ENCODE measurements at places on chromosomes 12 and 14.

DNA sequence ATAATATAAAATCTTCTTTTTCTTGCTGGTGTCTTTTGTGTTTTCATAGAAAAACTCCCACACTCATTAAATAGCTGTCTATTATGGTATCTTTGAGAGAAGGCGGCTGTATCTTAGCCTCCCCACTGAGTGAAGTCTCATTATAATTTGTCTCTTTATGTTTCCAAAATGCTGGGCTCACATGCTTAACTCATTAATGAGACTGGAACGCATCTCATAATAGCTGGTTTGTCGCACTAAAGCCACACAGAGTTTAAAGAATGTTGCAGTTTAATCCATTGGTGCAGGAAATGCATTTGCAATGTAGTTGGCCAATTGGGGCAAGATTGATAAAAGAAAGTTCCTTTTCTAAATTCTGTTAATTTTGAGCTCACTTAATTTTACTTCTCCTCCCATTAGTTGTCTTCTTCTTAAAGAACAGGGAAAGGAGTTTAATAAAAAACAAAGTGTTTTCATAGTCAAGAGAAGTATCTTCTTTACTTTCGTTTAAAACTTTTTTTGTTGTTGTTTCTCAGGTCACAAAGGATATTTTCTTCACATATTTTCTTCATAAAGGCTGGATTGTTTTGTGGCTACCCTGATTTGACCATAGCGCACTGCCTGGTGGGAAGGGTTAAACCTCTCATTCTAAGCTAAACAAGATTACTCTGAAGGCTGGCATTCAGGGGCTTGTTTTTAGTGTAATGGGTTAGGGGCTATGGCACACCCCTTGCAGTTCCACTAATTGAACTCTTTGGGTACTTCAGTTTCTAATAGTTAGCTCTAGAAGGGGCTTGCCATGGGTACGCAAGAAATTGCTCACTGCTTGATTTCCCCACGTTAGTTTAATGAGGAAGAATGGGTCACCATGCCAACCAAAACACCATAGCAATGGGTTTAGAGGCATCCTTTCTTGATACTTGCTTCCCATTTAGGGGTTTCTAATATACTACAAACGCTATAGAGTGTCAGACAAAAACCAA lies 197.0 kb downstream of the TMTC2 start:
- no peak for DNase-seq

GRCh38 chr12:122937622-122938091 lies 28.6 kb downstream of the ABCB9 start:
- no peak for DNase-seq

DNA sequence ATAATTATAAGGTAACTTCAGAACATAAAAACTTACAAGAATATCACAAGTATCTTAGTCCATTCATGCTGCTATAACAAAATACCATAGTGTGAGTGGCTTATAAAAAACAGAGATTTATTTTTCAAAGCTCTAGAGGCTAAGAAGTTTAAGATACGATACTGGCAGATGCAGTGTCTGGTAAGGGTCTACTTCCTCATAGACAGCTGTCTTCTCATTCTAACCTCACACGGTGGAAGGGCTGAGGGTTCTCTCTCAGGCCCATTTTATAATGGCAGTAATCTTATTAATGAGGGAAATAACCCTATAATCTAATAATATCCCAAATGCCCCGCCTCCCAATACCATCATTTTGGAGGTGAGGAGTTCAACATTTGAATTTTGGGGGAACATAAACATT lies 23.7 kb upstream of the OSBPL8 start:
- no peak for DNase-seq

DNA sequence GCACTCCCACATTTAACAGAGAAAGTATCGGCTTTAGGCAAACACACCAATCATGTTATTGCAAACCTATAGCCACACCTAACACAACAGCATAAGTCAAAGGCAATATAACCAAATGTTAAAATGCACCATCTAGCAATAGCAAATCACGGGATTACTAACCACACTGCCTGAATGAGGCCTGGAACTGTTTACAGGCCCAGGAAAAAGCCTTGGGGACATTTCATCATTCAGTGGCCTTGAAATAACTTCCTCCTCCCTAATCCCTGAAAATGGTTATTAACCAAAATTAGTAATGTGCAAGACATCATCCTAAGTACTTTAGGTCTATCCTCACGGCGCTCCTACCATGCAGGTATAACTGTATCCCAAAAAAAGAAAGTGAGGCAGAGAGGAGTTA lies 2.3 kb downstream of the GALC start:
- no peak for DNase-seq

DNA sequence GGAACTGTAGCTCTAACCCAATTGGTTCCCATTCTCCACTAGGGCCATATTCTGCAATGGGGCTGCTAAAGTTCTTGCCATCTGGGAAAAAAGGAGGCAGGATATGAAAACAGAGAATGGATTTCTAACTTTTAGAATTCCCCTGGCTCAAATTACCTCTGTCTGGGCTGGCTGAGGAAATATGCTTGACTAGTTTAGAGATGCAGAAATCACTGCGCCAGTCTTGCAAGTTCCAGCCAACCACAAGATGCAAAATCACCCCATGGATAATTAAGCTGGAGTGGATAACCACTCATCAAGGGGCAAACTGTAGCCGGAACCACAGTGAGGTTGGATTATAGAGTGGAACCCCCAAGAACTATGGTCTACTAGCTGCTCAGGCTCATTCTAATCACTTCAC lies 126.3 kb downstream of the RALGAPA1 start:
- DNase-seq, result no peak

DNA sequence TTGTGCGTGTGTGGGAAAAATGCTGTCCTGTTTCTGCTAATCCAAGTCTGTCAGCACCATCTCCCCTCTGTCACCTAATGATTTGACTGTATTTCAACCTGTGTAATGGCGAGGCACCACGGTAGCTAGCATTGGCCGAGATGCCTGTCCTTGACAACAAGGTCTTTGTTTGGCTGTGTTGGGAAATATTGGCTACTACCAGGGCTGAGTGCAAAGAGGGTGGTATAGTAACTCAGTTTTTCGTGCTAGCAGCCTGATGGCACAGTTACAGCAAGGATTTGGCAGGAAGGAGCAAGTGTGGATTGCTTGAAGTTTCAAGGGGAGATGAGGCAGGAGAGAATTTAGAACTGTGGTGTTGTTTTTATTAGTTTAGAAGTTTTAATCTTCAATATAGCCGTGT lies 440.3 kb upstream of the RGS6 start:
- DNase-seq, result no peak

DNA sequence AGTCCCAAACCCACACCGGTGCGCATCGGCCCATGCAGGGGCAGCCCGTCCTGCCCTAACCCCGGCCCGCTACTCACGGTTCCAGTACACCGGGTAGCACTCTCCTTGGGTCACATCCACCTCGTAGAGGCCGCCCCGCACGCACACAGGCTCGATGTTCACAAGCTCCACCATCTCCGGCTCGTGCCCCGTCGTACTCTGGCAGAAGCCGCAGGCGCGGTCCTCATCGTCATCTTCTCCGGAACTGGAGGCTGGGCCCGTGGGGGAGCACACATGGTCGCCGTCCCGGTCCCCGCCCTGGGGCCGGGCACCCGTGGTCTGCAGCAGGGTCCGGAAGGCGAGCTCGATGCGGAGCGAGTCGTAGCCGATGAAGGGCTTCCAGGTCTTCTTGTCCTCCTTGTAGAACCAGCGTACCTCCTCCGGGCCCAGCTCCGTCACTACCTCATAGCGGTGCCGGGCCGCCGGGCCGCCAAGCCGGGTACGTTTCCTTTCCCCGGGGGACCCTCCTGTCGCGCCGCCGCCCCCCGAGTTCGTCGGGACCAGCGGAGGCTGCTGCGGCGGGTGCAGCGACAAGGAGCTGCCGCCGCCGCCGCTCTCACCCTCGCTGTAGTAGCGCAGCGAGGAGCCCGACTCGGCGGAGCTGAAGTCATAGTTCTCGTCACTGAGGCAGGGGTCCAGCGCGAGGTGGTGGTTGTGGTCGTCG lies 788 bp downstream of the DDHD1 start:
- peak; percentile 33 for DNase-seq

DNA sequence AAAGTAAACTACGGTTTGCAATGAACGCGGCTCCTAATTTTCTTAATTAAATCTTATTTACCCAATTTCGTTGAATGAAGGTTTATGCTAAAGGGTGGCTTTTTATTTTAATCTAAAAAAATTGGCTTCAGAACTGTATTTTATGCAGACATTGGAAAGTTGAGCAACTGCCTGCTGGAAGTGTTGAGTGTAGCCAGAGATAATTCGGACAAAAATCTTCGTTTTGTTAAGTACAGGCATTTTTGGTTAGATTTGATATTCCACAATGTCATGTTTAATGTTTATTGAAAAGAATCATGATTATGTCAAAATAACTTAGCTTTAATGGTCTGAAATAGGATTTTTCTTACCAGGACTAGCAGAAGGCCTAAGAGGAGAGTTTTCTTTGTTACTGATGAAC lies 875 bp downstream of the IRAK3 start:
- DNase-seq, result no peak

- no peak for DNase-seq
Observed at GRCh38 chr12:30286345-30286926, 409.2 kb downstream of the IPO8 start.

DNA sequence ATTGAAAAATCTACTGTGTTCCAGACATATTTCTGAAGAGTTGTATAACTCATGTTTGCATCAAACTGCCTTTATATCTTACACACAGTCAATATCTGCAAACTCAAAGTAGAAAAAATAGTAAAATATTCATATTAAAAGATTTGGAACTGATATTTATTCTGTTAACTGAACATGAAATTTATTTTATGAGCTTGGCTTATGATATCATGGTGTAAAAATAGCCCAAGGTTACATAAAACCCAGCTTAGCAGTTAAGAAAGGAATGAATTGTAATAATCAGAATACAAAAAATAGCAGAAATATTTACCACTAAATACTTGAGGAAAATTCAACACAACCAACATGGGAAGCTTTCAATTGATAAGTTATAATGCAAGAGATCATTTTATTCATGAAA lies 367.9 kb downstream of the FLRT2 start:
- no peak for DNase-seq

DNA sequence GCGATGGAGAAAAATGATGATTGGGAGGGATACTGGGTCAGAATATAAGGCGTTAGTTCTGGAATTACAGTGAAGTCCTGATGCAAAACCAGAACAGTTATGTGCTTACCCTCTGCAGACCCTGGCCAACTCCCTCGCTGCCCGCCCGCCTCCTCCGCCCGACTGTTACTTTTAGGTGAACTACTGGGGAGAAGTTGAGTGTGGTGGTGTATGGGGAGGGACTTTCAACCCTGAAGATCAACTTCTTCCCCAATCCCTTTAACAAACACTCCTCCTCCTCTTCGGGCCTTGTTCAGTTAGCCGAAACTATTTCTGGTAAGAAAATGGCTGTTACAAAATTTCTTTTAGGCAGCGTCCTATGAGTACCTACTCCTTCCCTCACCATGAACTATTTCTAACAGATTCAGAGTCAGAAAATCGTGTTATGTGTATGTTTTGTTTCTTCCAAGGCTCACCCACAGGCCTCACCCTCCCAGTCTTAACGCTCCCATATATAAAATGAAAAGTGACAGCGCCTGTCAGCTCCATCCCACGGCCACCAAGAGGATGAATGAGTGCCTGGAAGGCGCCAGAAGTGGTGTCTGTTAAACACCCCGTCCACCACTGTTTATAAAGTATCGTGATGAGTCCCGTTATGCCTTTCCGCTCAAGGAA lies 1.3 kb downstream of the FBXO33 start:
- DNase-seq, result no peak

- DNase-seq, result no peak
Observed at GRCh38 chr12:34264110-34264509, 241.8 kb downstream of the ALG10 start.

- no peak for DNase-seq
Observed at GRCh38 chr12:11685716-11686115, 36.2 kb downstream of the ETV6 start.

DNA sequence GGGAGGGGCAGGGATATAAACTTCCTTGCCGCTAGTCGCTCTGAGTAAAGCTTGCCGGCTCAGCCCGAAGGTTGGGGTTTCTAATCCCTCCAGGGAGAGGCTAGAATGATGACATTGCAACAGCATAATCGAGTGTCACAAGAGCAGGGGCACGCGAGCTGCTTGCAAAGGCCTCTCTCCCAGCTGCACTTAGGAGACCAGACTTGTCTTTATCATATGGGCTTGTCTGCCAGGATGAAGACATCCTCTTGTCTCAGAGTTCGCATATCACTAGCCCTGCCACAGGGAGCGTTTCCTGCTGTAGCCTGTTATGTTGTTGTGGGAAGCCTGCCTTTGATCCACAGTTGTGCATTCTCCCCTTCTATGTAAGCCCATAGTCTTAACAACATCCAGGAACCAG lies 180.0 kb downstream of the ESR2 start:
- no peak for DNase-seq

GRCh38 chr12:131189781-131190180 lies 236.1 kb downstream of the ADGRD1 start:
- DNase-seq, result no peak

- no peak for DNase-seq
Observed at GRCh38 chr12:49540229-49541139, 1.7 kb downstream of the KCNH3 start.

GRCh38 chr14:35783699-35784098 lies 25.4 kb downstream of the RALGAPA1 start:
- DNase-seq, result no peak

DNA sequence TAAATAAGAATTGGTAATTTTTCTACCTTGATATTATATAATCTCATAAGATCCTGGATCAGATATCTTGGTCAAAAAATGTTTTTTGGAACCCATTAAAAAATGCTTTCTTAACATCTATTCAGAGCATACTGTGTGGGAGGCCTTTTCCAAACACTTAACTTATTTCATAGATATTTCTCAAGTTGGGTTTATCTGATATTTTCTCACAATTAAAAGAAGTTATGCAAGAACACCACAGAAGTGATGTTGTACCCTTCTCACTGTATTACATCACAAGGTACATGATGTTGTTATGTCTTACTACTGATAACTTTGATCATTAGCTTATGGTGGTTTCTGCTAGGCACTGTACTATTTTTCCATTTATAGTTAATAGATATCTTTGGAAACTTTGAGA lies 23.4 kb upstream of the PRPF39 start:
- no peak for DNase-seq

- DNase-seq, result no peak
Observed at GRCh38 chr12:20063116-20063515, 305.2 kb upstream of the PDE3A start.

DNA sequence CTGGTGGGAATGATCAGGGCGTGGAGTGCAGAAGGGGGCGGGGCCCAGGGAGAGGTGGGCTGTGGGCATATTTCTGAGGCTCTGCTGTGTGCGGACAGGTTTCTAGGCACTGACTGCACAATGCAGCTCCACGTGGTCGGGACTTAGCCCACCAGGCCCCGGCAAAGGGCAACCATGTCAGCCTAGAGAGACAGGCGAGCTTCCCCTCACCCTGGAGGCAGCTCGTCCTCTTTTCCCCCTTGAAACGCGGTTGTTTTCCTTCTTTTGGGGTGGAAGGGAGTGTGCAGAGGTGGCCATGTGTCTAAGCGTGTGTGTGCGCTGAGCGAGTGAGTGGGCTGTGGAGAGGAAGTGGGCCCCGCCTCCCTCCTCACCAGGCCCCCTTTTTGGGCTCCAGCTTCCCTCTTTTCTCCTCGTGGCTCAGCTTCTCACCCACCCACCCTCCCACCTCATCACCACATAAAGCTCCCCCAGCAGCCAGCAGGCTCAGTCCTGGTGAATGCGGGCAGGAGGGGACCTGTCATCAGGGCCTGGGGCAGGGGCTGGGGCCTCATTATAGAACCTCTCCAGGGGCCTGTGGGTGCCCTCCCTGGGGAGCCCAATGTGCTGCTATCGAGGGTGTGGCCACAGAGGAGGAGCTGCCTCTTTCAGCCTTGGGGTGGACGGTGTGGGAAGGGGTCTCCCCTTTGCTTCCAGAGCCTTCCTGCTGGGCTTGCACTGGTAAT lies 22.0 kb downstream of the LRTM2 start:
- no peak for DNase-seq

GRCh38 chr12:84058136-84058535 lies 854.5 kb downstream of the SLC6A15 start:
- no peak for DNase-seq

All from stimulated activated CD8-positive, alpha-beta memory T cell treated with anti-CD3 and anti-CD28 coated beads, Interleukin-4, amount 100 ng/mL, for 4 hours (primary cell).